Muscle of back (tissue), 13 donors: ENCODE measurements at places on chromosomes 3 and 15.

DNA sequence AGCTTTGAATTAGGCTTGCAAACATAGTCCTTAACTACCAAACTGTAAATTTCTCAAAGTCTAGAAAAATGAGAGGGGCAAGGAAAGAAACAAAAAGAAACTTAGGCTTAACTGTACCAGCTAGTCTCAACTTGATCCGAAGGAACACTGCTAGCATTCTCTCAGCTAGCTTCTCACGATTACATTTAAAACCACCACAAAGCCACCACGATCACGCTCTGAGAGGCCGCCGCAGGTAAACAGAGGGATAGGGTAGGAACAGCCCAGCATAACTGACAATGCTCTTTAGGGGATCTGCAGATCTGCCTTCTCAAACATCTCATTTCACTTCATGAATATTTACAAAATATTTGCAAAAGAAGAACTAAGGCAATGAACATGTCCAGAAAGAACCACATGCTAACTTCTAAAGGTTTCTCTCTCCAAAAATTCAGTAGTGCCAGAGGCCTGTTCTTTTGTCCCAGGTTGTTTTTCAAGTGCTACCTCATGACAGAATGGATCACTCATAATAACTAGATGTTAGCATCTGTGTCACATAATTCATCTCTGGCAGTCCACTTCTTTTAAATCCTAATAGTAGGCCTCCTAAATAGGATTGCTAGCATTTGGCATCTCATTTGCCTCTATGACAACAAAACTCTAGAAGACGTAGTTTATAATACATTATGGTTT, 18.9 kb downstream of the VGLL4 start:
- no peak for DNase-seq

- DNase-seq: peak; percentile 49
Observed at GRCh38 chr3:38579141-38579540, 70.3 kb downstream of the SCN5A start.

GRCh38 chr3:183434992-183435391, 6.6 kb upstream of the MCF2L2 start:
- DNase-seq: no peak

DNA sequence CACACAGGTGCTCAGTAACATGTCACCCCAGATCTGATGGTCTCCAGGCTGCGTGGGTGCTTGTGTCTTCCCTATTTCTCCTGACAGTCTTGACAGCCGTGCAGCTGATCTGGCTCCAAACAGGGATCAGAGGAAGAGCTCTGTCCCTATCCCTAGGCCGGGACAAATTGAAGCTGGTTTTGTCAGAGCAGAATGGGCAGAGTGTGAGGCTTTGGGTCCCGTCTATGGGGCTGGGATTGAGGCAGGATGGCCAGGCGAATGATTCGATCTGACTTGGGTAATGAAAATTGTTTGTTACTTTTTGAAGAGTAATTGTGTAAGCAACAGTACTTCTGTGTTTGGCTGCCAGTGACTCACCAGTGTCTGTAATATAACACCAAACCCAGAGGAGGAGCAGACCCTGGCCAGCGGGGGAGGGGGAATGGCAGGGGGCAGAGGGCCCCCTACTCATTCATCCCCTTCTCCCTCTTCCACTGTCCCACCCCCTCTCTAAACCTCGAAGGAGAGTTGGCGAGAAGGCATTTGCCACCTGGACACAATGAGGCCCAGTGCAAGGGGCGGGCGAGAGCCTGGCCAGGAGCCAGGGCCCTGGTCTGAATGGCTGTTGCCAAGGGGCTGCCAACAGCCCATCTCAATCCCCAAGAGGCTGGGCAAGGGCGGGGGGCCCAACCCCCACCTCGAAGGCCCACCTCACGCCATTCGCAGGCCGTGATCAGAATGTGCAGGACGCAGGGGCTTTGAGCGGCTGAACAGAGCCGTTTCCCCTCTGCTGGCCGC, 4.9 kb upstream of the MAGEF1 start:
- DNase-seq: peak; percentile 64

DNA sequence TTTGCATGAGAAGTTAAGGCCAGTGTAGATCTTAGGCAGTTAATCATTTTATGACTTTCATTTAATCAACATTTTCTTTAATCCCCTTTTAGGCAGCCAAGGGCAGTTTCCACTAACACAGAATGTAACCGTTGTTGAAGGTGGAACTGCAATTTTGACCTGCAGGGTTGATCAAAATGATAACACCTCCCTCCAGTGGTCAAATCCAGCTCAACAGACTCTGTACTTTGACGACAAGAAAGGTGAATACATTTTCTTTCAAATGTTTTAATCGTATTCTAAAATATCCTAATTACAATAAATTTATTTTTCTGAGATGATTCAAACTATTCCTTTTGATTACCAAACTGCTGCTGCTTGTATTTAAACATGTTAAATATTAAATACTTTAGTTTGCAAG, 843.2 kb downstream of the CADM2 start:
- DNase-seq: no peak

- DNase-seq: no peak
Observed at GRCh38 chr3:60652829-60653228, 598.4 kb downstream of the FHIT start.

DNA sequence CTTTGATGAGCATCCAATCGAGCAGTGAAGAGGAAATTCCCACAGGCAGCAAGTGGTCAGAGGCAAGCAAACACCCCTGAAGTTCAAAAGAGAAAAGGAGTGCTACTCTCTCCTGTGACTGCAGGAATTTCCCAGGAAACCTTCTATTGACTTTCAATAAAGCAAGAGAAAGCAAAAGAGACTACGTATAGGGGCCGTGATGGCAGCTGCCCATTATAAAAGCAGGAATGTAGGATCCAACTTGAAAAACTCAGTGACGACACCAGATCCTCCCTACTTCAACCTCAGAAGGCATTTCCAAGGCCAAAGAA, 53.1 kb upstream of the IP6K2 start:
- no peak for DNase-seq

- DNase-seq: no peak
Observed at GRCh38 chr3:52237006-52237656, 1.8 kb downstream of the TWF2 start.

GRCh38 chr3:28036599-28037575, 204.5 kb upstream of the CMC1 start:
- no peak for DNase-seq

DNA sequence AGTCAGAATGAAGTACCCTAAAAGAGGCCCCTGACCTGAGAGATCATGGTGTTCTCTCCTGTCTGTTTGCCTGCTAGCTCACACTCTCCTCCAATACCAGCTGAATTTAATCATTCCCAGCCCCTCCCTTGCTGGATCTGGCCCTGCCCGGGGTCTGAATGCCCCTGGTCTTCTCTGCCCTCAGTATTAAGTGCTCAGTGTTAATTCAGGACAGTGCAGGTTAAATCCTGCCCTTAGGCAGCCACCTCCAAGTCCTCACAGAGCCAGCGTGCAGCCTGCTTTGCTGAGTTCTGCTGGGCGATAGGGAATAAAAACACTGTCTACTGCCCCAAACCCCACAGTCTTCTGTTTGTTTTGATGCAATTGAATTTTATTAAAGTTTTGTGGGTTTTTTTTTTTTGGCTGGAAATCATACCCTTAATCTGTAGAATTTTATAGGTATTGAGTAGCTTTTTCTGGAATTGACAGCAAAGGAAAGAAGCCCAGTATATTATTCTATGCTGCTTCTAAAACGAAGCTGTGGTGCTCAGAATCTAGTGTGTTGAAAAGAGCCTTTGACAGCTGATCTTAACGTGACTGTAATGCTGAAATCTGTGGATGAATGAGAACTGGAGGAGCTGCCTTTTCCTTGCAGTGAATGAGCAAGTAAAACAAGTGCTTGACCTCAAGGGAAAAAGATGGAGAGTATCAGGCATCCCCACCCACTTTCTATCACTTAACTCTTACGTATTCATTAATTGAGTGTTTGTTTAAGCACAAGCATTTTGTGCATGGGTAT, 12.3 kb upstream of the BDH1 start:
- DNase-seq: no peak

- no peak for DNase-seq
Observed at GRCh38 chr3:153894857-153895256, 226.3 kb upstream of the ARHGEF26 start.

DNA sequence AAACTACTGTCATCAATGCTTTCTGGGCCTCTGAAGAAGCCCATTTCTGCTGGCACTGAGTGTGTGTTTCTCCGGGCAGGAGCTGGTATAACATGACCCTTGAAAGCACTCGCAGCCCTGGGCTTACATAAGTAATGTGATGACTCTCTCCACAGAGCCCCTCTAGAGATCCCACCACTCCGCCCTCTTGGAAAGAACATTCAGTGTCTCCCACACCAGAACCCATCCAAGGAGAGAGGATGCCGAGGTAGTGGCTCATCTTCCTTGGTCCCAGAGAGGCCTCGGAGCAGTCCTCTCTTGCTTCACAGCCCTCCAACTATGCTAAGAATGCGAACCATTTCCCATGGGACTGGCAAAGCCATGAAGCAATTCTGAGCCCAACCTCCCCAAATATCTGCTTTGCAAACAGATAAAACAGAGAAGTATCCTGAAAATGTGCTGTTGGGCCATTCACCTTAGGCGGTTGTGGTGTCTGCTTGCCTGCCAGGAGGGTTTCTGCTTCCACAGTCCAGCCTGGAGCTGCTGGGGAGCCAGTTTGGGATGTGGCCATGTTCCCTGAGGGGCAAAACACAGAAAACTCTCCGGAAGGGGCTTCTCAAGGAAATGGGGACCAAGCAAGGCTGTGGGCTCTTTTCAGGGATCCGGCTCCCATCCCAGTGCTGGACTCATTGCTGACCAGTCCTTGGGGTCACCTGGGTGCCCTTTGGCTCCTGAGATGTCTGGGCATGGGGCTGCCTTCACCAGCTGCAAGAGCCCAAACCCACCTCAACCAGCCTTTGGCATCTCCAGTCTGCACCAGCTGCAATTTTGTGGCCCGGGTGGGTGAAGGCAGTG, 47.3 kb downstream of the AMOTL2 start:
- DNase-seq: no peak

DNA sequence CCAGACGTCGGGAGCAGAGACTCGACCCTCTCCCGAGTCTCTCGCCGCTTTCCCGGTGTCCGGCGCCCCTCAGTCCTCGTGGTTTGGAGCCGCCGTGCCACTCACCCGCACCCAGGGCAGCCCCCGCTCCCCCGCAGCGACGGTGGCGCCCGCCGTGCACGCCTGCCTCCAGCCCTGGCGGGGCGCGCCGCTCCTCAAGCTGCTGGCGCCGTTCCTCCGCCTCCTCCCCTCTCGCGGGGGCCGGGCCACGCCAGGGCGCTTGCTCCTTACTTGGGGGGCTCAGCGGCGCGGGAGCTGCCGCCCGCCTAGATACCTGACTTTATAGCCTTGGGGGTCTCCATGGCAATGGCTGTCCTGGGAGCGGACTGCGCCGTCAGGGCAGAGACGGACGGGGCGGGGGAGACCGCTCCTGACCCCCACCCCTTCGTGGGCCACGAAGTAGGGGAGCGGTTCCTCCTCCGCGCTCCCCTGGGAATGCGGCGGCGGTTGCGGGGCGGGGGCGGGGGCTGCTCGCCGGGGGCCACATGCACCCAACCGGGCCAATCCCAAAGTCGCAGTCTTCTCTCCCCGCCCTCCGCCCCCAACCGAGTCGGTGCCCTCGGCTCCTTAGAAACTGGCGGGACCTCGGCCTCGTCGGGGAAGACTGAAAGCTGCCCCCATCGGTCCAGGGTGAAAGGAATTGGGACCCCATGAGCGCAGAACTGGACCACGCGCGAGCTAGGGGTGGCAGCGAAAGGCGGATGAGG, at the start of gene ANKRD63:
Gene ANKRD63, minus strand, starts transcription at position 196 of the 746 bp plus-strand sequence. CDS start 478 bp downstream, outside the sequence.
- no peak for DNase-seq

DNA sequence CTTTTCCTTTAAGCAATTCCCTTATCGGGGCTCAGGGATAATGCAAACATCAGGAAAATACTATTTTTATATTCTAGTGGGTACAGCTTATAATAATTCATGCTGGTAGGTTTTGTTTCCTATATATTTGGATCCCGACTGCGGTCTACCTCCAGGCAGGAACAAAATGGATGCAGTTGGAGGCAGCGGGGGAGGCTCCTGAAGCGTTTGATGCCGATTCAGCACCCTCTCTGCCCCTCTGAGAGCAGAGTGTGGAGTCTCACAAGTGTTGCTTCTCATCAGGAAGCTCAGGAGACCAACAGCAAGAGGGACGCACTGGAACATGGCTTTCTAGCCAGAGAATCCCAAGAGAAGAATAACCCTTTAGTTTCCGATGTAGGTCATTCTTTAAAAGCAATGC, 104.9 kb downstream of the RORA start:
- no peak for DNase-seq

DNA sequence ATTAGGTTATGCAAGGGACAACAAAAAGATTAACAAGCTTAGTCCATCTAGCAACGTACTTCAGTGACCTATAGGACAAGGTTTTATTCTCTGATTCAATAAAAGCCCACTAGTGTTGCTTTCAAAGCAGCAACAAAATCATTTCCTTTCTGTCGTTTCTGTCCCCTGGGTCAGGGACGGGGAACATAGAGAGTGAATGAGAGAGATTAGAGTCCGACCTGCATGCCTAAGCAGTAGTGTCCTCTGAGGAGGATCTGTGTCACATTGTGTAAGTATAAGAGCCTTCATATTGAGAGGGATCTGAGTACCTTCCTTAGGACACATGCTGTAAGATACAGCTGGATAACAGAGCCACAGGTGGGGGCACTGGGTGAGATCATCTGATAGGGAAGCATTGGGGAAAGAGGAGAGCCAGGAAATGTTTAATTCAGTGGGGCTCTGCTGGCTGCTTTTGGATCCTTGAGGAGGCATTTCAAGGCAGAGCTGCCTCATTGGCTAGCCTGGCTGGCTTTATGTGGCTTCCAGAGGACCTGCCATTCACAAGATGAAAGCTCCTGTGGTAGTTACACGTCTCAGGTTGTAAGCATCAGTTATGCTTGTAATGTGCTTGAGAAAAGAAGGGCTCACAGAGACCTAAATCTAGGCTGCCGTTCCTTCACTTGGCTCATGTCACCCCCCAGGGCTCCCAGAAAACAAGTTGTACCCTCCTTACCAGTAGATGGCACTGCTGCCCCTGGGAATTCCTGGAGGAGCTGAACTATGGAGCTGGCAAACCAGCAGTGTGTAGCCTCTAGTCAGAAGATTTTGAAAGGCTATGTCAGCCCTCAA, 2.7 kb downstream of the TMEM108 start:
- DNase-seq: peak; percentile 83

GRCh38 chr3:99949956-99950670, 132.5 kb downstream of the CMSS1 start:
- DNase-seq: no peak

- DNase-seq: peak; percentile 64
Observed at GRCh38 chr3:4772171-4772804, 206.9 kb upstream of the BHLHE40 start.

DNA sequence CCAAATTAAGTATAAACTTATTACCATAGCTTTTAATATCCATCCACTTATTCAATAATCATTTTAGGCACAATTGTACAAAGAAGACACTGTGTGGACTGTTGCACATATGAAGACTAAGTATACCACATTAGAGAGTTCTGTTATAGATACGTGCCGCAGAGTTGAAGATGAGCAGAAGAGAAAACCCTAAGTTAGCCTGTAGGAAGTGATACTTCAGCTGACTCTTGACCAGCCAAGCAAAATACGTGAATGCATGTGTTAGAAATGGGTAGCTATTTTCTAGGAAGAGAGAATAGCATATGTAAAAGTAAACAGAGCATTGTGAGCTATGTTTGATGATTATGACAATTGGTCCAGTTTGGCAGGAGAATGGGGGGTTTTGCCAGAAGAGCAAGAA, 272.0 kb upstream of the ATP11B start:
- DNase-seq: no peak

GRCh38 chr3:166186003-166186402, 348.8 kb upstream of the BCHE start:
- no peak for DNase-seq

GRCh38 chr15:66570327-66570726, 4.5 kb upstream of the LCTL start:
- no peak for DNase-seq
